ENCODE measurements at places on chromosomes 12 and 14.

GRCh38 chr12:65430006-65430405, 151.5 kb downstream of the MSRB3 start:
- DNase-seq = no peak

GRCh38 chr14:39614297-39614923, 182.2 kb upstream of the FBXO33 start:
- no peak for DNase-seq

GRCh38 chr14:96821501-96821900, 24.3 kb downstream of the VRK1 start:
- DNase-seq = no peak

DNA sequence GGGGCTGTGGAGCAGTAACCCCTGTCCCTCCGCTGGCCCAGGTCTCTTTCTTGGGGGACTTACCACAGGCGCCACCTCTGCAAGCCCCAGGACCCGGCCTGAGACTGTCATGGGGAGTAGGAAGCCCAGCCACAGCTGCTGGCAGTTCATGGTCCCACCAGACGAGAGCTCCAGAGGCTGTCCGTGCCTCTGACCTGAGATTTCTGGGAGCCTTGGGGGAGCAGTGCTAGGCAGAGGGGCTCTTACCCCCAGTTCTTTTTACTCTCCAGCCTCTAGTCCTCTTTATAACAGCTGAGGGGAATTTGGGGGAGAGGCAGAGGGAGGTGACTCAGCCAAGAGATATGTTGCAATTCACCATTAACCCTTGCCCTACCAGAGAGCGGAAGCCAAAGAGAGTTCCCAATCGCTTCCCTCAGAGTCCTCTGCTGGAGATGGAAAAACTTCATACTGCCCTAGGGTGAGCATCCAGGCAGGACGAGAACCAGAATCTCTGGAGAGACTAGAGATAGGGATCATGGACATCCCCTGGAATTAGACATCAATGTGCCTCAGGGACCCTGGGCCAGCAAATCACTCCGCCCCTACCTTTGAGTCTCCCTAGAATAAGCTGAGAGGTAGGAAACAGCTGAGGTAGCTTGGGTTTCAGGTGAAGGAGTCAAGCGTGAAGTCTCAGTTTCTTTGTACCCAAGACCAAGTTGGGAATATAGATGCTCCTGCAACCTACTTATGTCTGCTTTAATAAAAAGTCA, at the start of gene MMP19:
Gene MMP19 (minus strand): TSS at position 256 of the 749 bp plus-strand sequence. CDS start 106 bp downstream, at position 150.
- DNase-seq = no peak

DNA sequence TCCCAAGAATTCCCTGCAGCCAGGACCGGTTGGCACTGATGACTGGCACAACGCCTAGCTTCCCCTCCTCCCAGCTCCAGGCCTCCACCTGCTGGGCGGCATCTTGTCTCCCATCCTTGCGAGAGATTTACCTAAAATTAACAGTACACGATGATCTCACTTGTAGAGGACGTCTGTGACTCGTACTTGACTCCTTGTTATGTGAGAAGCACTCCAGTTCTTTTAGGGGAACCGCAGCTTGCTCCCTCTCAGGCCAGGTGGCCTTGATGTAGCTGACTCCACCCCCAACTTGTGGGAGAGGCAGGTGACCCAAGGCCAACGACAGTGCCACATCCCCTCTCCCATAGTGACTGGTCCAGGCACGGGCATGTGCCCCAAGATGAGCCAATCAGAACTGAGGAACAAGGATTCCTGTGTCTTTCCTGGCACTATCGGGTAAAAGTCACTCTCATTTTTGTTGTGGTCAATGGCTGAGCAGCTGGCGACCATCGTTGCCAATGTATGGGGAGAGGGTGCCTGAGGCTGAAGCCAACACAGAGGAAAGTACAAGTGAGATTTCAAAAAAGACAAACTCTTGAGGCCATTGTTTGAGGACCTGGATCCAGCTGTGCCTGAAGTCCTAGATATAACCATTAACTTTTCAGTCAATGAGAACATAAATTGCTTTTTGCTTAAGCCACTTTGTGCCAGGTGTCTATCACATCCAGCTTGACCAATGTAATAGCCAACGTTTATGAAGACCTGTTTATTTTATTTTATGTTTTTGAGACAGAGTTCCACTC, 208.7 kb downstream of the RBM19 start:
- no peak for DNase-seq

DNA sequence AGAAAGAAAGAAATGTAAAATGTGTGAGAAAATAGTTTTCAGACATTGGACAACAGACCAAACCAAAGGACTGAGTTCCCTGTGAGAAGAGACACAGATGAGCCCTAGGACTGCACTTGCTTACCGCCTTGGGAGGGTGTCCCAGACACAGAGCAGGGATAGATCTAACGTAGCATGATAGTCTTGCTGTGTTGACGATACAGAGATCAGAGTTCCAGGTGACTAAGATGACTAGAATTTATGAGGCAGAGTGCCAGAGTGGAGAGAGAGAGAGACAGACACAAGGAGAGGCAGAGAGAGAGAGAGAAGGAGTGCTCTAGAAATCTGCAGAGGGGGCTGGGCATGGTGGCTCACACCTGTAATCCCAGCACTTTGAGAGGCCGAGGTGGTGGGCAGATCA, 148.2 kb upstream of the LMNTD1 start:
- DNase-seq = no peak

GRCh38 chr12:5586201-5586600, 154.3 kb downstream of the NTF3 start:
- DNase-seq = no peak

GRCh38 chr12:32124637-32125036, 18.0 kb downstream of the BICD1 start:
- no peak for DNase-seq

DNA sequence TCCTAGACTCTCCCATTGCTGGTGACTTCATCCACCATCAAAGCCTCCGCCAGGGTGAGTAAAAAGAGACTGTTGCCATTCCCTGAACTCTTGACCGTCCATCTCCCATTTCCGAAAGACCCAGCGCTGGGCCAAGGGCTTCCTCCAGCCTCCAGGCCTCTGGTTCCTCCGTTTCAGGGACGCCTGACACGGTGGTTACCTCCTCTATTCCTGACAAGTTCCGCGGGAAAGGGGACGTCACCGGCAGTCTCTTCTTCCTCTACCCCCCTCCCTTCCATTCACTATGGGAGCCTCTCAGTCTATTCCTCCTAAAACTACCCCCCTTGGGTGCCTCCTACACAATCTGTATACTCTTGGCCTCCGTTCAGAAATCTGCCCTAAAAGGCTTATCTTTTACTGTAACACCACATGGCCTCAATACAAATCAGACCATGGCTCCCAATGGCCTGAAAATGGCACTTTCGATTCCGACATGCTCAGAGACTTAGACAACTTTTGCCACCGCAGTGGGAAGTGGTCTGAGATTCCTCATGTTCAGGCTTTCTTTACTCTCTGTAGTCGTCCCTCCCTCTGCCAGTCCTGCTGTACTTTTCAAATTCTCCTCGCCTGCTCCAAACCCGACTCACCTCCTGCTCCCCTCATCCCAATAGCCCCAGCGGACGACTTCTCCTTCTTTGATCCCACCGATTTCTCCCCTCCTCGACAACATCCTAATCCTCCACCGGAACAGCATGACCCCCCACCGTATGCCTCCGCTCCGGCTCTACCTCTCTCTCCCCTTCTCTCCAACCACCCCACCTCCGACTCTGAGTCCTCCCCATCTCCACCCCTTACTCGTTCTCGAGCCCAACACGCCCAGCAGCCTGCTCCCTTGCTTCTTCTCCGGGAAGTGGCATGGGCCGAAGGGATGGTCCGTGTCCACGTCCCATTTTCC, 70.4 kb downstream of the MOK start:
- DNase-seq = no peak

- DNase-seq = no peak
Observed at GRCh38 chr14:77593501-77593961, 22.9 kb downstream of the SPTLC2 start.

DNA sequence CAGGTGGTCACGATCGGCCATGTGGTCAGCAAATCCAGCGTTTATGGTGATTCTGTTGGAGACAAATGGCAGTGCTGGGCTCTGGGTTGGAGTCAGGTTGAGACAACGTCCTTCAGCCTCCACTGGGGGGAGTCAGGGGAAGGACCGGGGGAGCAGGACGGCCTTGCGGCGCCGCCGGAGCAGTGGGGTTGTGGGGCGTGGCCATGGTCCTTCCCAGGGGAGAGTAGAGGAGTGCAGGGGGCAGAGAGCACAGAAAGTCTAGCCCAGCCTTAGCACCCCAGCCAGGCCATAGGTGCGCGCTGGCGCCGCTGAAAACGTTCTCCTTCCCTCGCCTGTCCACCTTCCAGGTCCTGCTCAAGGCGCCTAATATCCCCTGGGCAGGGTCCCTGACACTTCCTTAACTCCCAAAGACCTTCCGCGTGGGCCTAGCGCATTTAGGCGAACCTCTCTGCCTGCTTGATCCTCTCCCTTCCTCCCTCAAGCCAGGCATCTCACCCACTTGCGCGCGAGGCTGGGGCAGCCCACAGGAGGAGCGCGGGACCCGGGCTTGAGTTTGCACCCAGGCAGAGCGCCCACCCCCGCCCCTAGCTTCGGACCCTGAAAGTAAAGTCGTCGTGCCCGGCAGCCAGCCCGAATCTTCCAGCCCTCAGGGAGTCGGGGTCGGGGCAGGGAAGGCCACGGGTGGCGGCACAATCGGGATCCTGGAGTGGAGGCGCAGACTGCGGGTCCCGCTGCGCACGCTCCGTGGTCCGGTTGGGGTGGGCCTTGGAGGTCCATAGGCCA, 3.1 kb upstream of the KIF26A start:
- DNase-seq = peak; percentile 34
